ENCODE measurements at places on chromosomes 2 and 18.

DNA sequence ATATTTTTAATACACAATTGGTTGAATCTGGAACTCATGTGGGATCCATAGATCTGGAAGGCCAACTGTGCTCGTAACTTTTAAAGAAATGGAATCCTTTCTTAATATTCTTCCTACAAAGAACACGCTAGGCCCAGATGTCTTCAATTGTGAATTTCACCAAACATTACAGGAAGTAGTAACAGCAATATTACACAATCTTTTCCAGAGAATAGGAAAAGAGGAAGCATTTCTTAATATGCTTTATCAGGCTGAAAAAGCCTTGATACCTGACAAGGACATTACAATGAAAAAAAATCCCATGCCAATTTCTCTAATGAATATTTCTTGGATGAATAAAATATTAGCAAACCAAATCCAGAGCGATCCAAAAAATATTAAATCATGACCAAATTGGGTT is 80.3 kb upstream of the HAAO start:
- DNase-seq = no peak

DNA sequence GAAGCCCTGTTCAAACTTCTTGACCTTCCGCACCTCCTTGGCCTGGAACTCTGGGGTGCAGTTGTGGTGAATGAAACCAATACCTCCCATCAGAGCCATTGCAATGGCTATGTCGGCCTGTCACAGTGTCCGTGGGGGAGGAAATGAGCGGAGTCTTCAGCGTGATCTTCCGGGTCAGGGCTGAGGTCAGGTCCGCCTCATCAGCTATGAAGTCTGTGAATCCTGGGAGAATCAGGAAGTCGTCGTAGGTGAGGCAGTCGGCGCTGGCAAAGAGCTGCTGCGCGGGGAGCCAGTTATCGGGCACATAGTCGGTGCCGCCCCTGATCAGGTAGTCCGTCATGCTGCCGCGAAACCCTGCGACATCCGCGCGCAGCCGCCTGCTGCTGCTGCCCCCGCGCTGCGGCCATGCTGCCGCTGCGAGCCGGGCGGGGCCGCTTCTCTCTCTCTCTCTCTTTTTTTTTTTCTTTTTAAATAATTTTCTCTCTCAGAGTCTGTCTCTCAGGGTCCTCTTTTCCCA is 154.1 kb upstream of the ZSWIM2 start:
- DNase-seq = peak; percentile 25

- no peak for DNase-seq
Observed at GRCh38 chr2:208491641-208492040, 85.0 kb downstream of the PTH2R start.

DNA sequence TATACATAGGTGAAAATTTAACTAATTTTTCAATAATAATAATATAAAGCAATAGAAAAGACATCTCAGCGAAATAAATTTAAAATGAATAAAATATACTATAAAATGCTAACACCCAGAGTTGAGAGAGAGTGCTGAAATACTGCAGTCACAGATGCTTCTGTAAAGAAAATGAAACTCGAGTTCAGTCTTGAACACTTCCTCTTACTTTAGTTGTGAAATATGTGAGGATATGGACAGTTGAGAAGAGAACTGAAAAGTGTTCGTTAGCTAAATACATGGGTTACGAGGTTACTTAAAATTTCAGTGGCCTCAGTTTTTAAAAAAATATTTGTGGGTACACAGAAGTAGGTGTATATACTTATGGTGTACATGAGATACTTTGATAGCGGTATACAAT is 106.8 kb downstream of the DNAH7 start:
- DNase-seq = no peak

DNA sequence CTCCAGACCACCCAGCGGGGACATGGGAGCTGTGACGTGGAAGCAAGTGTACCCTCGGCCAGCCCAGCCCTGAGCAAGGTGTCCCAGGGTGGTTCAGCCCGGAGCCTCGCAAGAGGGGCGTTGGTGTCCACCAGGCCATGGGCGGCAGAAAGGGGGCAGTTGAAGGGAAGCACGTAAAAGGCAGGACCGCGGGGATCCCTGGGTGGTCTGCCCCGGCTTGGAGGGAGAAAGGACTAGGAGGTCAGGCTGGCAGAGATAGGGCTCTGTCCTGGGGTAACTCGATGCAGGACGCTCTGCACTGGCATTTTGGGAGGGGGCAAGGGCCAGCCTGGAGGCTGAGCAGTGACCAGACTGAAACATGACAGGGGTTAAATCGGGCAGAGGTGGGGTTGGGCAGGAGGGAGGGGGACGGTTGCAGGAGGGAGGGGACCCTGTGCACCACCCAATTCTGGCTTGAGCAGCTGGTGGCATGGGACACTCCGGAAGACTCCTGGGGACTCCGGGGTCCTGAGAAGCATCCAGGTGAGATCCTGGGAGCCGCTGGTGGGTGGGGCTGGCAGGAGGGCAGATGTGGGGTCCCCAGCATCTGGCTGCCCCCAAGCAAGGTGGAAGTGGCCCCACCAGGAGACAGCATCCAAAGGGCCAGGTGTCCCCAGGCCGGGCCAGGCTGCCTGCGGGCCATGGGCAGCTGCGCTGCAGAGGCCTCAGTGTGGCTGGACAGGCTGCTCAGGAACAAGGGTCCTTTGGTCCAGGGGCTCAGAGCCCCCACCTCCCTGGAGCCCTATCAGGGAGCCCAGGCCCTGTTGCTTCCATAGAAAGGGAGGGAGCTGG is 46.8 kb upstream of the GPC1 start:
- DNase-seq = no peak

DNA sequence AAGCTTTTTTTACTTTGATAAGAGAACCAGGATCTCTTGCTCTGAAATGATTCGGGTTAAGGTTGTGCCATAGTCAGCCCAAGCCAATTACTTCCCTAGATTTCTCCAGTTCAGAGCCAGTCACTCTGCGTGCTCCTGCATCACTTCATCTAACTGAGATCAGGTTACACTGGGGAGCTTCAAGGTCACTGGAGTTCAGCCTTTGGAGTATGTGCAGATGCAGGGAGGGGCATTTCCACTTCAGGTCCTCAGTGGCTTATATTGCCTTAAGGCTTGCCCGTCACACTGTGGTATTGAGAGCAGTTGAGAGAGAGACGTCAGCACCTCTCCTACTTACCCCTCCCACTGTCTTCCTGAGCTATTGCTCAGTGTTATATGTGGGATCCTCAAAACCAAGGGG is 317.8 kb downstream of the EPHA4 start:
- DNase-seq = peak; percentile 33

GRCh38 chr18:74804677-74805076 is 207.0 kb downstream of the ZNF407 start:
- DNase-seq = peak; percentile 33

- no peak for DNase-seq
Observed at GRCh38 chr2:46655551-46656436, 176.4 kb downstream of the TMEM247 start.

DNA sequence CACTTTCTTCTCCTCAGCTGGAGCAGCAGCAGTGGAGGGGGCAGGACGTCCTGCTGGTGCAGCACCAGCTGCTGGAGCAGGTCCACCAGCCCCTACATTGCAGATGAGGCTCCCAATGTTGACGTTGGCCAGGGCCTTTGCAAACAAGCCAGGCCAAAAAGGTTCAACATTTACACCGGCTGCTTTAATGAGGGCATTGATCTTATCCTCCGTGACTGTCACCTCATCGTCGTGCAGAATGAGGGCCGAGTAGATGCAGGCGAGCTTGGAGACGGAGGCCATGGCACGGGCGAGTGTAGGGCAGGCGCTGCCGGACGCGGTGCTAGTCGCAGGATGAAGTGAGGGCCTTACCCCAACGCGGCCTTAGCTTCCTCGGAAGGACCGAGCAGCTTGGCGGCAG is 12.5 kb downstream of the HOXD1 start:
- DNase-seq = no peak

DNA sequence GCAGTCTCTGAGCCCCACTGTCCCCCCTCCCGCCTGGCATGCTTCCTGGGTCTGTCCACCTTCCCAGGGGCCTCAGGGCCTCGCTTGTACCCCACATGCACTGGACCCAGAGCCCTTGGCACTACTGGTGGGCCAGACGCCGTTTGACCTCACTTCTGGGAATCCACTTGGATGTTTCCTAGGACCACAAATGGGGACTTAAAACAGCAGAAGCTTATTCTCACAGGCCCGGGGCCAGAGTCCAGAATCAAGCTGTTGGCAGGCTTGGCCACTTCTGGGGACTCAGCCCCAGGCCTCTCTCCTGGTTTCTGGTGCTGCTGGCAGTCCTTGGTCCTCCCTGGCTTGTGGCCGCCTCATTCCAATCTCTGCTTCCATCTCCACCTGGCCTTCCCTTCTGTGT is 19.6 kb downstream of the ANO7 start:
- DNase-seq = no peak

DNA sequence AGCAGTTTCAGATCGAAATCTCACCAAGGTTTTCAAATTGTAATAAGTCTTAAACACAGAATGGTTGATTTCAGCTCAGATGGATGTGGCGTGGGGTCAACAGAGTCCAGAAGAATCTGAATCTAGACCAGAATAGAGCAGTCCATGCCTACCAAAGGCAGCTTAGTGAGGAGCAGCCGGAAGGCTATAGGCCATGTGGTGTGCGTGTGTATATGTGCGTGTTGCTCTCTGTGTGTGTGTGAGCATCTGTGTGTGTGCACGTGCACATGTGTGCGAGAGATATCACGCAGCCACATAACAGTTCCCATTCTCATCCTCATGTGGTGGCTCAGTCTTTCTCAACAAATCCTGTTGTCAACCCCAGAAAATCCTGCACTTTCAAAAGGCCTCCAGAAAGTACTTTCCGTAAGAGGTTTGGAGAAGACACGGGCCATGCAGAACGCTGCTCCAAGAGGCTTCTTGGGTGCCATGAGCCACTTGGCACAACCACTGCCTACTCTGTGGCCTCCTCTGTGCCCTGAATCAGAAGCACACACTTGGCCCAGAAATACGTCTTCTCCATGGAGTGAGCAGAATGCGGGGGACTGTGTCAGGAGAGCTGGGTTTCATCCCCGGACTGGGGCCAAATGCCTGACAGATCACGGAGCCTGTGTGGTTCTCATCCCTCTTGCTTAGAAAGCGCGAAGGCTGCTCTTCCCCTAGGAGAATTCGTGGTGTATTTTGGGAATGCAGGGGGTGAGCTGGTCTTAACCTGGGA is 67.3 kb downstream of the ACKR3 start:
- DNase-seq = no peak

DNA sequence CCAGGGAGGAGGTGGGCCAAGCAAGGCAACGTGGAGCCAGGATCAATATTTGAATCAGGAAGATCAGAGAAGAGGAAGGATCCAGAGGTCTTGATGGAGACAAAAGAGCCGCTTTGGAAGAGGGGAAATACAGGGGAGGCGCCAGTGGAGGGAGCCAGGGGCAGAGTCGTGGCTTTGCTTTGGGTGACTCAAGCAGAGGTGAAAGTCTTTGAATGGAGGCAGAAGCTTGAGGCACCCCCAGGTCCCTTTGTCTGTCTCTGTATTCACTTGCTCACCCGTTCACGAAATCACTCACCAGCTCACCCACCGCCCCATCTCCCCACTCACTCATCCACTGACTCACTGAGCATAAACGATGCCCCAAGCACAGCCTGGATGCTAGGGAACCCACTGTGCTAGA is 134.1 kb downstream of the ACOXL start:
- no peak for DNase-seq

GRCh38 chr2:238202326-238203093 is 985 bp downstream of the ILKAP start:
- DNase-seq = no peak

GRCh38 chr2:117771969-117772630 is 42.4 kb upstream of the DDX18 start:
- DNase-seq = peak; percentile 34

GRCh38 chr2:108988796-108989713 is at the start of gene EDAR:
Gene EDAR, minus strand, starts transcription at chr2:108989220. Its CDS starts 58,206 bp downstream, at chr2:108931014.
- DNase-seq = peak; percentile 59

GRCh38 chr2:47309472-47309951 is 93.4 kb upstream of the MSH2 start:
- DNase-seq = no peak

DNA sequence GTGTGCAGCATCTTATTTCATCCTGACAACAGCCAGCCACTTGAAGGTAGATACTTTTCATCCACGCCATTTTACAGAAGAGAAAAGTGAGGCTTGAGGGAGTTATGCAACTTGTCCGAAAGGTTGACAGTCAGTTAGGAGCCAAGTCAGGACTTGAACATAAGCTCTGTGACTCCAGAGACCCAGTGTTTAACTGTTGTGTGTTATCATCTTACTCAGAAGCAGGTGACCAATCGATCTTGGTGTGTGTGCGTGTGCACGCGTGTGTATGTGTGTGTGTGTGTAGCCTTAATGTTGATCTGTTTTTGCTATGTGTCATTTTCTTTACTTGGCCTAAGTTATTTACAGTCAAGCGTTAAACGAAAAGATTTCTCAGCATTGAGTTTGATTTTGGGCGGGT is 22.0 kb downstream of the DRC1 start:
- no peak for DNase-seq

DNA sequence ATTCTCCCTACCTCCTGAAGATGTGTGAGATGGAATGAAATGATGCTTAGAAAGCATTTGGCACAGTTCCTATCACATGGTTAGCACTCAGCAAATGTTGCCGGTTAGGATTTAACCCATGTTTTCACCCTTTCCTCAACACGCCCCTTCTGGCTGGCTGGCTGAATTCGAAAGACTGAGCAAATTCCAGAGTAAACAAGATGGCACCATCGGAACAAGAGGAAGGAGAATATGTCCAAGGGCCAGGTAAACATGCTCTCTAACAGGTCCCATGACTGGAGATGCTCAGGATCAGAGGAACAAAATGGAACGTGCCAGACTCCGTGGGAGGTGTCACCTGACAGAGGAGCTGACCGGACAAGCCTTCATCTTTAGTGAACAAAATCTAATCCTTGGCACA is 145.6 kb downstream of the ANKRD44 start:
- peak; percentile 3 for DNase-seq

- DNase-seq = no peak
Observed at GRCh38 chr18:47724186-47724975, 206.1 kb downstream of the SMAD2 start.

GRCh38 chr18:45540125-45540524 is 75.2 kb upstream of the SLC14A2 start:
- no peak for DNase-seq

GRCh38 chr18:48806551-48807261 is 144.1 kb downstream of the SMAD7 start:
- DNase-seq = no peak

- DNase-seq = no peak
Observed at GRCh38 chr18:1653873-1654272, 749.2 kb downstream of the ADCYAP1 start.

DNA sequence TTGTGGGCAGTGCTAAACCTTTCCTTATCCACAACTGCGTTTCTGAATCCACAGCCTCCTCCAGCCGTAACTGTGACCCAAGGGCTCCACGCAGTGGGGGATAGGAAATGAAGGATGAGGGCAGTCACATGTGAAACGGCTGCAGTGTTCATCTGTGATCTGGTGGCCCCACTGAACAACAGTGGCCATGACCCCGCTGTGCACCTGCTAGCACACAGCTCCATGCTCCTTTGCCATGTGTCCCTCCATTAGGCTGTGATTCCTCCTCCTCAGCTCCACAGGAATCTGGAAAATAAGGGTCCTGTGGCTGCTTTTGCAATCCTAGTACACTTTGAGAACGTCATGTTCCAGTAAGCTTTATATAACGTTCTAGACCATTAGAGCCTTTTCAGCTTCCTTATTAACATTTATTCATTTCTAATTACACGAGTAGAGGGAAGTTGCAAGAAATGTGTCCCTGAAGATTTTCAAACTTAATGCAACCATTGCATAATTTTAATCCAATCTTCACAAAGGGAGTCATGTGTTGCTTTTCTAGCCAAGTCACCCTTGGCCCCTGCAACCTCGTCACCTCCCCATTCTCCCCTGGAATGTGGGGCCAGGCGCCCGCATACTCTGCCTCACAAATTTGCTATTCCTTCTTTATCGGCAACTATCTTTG is 7.1 kb upstream of the NAPG start:
- no peak for DNase-seq

All from NCI-H345 (cell line).